ENCODE measurements at places on chromosomes 16 and 17.

GRCh38 chr17:46182961-46183360 is 10.3 kb downstream of the KANSL1 start:
- DNase-seq: no peak

- no peak for DNase-seq
These were observed 502.2 kb upstream of the ZFHX3 start for GRCh38 chr16:73549984-73550631.

GRCh38 chr16:56408379-56409098 is 16.8 kb downstream of the AMFR start:
- no peak for DNase-seq

- DNase-seq: no peak
These were observed 3.7 kb downstream of the BCL6B start for GRCh38 chr17:7026471-7027115.

DNA sequence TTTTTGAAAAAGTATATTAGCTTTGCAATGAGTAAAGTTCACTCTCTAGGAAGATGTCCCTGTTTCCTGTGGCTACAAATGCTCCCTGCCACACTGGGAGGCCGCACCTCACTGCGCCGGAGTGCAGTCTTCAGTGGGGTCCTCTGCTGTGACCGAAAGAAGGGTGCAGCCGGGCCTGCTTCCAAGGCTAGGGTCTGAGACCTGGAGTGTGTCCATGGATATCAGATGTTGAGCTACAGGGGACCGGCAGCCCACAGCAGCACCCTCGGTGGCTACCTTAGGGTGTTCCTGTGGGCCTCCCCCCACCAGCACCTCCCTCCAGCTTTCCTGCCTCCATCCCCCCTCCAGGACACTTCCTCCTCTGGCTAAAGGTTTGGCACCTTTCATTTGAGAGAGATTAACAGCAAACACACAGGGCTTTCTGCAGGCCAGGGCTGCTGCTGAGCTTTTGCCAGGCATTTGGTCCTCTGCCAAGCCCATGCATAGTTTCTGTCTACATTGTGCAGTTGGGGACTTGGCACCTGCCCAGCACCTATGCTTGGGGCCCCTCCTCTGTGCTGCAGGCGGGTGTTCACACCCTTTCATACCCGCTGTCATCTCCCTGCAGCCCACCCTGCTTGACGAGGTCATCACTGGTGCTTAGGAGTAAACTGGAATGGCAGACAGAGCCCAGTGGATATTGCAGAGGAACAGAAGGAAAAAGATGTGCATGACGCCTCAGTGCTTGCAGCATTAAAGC is 33.8 kb upstream of the CRISPLD2 start:
- peak; percentile 44 for DNase-seq

DNA sequence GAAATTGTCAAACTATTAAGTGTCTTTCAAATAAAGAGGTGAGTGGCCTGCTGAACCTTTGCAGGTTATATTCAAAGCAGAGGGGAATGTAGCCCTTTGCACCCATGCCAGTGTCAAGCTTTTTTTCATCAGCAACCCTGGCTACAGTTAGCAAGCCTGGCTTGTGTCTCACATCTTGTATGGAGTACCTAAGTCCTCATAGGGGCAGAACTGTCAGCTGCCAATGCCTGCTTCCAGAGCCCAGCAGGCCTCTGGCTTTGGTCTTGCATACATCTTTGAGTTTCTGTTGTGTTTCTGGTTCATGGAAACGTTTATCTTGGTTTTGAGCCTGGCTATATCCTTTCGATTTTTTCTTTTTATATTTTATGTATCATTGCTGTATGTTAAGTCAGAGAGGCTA is 26.8 kb downstream of the REXO5 start:
- no peak for DNase-seq

- DNase-seq: no peak
These were observed 134.2 kb upstream of the MAF start for GRCh38 chr16:79734721-79735120.

- DNase-seq: no peak
These were observed 13.3 kb upstream of the PAFAH1B1 start for GRCh38 chr17:2580151-2580550.

- DNase-seq: peak; percentile 93
These were observed 8.4 kb upstream of the SLC47A2 start for GRCh38 chr17:19724501-19725420.

- DNase-seq: no peak
These were observed 59.8 kb downstream of the RNF213 start for GRCh38 chr17:80320496-80320895.

DNA sequence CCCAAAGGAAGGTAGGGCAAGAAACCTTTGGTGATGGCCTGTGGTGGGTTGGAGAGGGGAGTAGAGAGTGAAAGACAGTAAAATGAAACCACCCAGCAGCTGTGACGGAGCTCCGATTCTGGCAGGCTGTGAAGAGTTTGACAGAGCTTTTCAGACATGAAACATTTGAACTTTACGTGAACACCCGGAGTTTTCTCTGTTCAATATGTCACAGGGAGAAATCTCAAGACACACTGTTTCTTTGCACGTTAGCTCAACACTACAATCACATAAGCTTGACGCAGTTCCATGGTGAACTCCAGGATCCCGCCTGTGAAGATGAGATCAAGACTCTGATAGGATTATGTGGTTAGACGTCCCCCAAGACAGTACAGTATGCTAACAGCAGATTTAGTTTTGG is 79.6 kb upstream of the CDH11 start:
- no peak for DNase-seq

GRCh38 chr17:2087597-2088211 is 32.8 kb downstream of the HIC1 start:
- peak; percentile 98 for DNase-seq

- DNase-seq: no peak
These were observed 101.9 kb downstream of the PCTP start for GRCh38 chr17:55852734-55853133.

GRCh38 chr17:10278218-10278617 is 79.8 kb upstream of the GAS7 start:
- no peak for DNase-seq

- DNase-seq: no peak
These were observed 139.8 kb downstream of the FOXL1 start for GRCh38 chr16:86718118-86718517.

DNA sequence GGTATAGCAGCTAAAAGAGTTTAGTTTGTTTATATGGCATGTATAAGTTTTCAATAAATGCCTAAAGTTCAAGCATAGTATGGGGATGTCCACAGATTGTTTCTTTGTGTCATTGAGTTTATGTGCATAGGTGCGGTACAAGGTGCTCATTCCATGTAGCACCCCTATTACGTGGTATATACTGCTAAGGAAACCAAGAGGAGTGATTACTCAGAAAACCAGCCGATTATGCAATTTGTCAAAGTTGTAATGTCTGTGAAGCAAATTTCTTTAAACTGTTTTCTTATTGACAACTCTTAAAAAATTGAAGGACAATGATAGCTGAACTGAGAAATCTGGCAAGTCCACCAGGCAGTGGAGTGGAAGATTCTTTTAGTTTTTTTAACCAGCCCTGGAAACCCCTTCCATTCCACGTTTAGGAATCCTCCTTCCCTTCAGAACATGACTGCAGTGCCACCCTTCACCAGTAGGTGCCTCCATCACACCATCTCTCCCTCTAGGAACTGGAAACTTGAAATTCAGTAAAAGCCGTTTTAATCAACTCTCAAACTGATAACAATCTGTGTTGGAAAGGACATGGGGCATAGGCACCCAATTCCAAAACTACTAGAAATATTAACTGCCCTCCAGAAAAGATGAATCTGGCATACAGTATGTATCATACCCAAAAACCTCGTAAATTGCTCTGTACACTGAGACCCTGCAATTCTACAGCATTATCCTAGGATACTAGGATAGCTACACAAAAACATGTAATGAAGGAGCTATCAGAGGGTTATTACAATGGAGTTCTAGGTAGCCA is 43.5 kb downstream of the REXO5 start:
- peak; percentile 71 for DNase-seq

DNA sequence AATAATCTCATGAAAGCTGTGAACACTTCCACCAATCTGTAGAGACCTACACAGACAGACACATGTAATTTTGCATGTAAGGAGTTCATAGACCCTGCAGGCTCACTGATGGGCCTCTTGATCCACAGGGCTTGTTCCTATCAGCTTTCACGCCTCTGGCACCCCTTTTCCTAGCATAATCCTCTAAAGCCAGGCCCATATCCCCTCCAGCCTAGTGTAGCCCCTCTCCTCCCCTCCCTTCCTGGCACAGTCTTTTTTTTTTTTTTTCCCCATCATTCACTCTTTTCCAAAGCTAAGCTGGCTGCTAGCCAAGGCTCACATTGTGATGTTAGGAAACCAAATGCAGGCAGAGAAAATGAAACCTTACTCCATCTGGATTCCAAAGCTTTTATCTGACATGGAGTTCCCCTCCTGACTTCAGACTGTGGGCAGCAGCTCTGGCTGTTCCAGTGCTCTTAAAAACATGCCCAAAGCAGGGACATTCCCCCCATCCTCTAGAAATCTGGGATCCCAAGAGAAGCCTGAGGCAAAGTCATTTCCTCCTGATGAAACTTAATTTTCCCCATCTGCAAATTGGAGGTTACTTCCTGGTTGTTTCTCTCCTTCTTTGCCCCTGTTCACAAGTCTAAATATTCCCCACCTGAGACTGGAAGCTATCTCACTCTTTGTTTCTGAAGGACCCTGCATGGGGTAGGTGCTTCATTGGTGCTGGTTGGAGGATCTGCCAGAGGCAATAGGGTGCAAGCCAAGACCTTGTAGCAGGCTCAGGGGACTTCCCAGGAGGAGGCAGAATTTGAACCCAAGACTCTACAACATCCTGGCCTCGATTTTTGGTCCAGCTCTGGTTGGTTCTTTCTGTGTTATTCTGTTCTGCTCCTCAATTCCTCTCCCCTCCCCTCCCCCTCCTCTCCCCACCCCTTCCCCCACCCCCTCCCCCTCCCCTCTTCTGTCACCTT is 9.9 kb upstream of the CCL5 start:
- no peak for DNase-seq

DNA sequence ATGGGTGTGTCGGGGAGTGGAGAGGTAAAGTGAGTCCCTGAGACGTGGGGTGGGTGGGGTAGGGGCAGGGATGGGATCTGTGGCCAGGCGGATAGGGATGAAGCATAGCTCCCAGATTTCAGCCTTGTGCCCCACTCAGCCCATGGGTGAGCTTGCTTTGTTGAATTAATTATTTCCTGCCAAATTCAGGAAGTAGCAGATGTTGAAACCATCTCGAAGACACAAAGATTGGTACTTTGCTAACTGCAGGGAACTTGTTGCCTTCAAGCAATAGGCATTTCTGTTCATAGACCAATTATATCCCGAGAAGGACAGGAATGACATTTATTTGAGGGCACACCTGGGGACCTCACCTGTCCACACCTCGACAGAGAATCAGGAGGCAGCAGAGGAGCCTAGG is 11.0 kb upstream of the C16orf74 start:
- peak; percentile 57 for DNase-seq

DNA sequence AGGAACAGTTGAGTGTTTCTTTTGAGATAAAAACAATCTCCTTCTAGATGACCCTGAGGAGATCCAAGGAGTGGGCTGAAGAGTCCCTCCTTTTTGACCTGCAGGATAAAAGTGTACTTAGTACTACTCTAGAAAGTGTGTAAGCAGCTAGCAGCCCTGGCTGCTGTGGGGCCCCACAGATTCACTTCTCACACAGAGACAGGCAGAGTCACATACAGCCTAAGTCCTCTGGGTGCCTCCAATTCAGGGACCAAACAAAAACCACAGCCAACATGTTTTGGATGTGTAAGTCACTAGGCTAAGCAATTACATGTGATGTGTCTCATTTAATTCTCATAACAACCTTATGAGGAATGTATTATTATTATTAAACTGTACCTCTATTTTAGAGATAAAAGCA is 97.1 kb downstream of the TMEM100 start:
- no peak for DNase-seq

DNA sequence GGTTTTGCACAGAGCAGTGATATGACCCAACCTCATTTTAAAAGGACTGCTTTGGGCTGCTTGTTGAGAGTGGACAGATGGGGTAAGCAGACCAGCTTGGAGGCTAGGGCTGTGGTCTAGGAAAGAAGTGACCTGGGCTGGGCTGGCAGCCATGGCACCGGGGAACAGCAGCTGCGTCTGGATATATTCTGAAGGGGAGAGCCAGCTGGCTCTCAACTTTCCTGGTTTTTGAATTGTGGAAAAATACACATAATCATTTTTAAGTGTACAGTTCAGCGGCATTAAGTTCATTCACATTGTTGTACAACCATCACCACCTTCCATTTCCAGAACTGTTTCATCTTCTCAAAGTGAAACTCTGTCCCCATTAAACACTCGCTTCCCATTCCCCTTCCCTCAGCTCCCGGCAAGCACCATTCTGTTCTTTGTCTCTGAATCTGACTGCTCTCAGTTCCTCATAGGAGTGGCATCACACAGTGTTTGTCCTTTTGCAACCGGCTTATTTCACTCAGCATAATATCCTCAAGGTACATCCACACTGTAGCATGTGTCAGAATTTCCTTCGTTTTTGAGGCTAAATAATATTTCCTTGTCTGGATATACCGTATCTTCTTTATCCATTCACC is 113.2 kb downstream of the SPECC1 start:
- DNase-seq: no peak

DNA sequence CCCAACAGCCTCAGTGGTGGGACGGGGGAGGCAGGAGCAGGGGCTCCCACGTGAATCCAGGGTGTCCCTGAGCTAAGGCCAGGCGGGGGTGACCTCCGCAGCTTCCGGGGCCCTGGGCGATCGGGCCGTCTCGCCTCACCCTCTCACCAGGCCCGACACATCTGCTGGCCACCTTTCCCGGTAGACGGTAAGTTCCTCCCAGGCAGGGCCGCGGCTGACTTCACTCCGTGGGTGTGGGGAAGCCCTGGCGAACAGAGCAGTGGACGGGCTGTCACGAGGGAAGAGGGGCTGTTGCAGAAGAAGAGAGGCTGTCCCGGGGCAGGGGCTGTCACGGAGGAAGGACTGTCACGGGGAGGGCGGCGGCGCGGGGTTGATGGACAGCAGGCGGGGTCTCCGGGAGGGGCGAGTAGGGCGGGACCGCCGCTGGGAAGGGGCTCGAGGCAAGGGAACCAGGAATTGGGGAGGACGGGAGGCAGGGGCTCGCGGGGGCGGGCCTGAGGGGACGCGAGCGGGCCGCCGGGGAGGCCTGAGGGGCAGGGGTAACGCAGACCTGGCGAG is 498 bp downstream of the PKMYT1 start:
- DNase-seq: no peak

GRCh38 chr17:39364236-39365025 is 37.0 kb downstream of the FBXL20 start:
- no peak for DNase-seq

GRCh38 chr16:14087590-14088154 is 16.6 kb downstream of the MRTFB start:
- DNase-seq: no peak

- DNase-seq: no peak
These were observed 47.3 kb upstream of the RBFOX3 start for GRCh38 chr17:79657861-79658810.

- DNase-seq: no peak
These were observed 8.2 kb upstream of the CIAO3 start for GRCh38 chr16:749010-749409.
